ENCODE measurements at places on chromosomes 3 and 15.

- DNase-seq: no peak
Measured at GRCh38 chr3:157023226-157023625, 136.7 kb downstream of the CCNL1 start.

- DNase-seq: no peak
Measured at GRCh38 chr15:86855307-86856291, 775.9 kb downstream of the AGBL1 start.

DNA sequence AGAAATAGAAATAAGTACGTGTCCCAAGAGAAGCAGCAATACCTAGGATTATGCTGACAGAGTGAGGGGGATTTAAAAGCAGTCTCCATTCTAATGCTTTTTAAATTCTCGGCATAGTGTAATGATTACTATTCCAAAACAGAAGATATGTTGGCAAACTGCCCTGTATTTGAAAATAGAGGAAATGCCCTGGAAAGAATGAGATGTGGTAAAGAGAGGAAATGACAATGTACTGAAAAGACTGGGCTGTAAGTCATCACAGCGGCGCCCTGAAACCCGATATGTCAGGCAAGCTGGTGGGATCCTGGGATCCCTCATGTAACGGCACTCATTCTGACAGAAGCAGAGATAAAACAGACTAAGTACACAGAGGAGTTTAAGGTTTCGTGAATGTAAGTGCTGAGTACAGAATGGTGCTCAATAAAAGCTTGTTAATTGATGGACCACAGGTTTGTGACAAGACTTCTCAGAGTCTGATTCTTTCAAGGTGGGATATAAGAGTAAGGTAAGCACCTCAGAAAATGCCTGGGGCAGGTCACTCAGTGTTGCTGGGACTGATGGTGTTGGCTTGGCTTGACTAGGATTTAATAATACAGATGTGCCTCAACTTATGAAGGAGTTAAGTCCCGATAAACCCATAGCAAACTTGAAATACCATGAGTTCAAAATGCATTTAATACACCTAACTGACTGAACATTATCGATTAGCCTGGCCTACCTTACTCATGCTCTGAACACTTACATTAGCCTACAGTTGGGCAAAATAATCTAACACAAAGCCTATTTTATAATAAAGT lies 91.4 kb downstream of the NFKBIZ start:
- DNase-seq: peak; percentile 89

GRCh38 chr3:51146781-51147180 lies 238.3 kb upstream of the MANF start:
- DNase-seq: no peak

- no peak for DNase-seq
Measured at GRCh38 chr3:57681691-57682090, 11.2 kb downstream of the DENND6A start.

- DNase-seq: no peak
Measured at GRCh38 chr15:64383760-64384159, 2.5 kb upstream of the PCLAF start.

GRCh38 chr3:111702996-111703985 lies 108.1 kb upstream of the ZBED2 start:
- DNase-seq: no peak

GRCh38 chr15:80640531-80641121 lies 54.5 kb upstream of the ABHD17C start:
- DNase-seq: no peak

DNA sequence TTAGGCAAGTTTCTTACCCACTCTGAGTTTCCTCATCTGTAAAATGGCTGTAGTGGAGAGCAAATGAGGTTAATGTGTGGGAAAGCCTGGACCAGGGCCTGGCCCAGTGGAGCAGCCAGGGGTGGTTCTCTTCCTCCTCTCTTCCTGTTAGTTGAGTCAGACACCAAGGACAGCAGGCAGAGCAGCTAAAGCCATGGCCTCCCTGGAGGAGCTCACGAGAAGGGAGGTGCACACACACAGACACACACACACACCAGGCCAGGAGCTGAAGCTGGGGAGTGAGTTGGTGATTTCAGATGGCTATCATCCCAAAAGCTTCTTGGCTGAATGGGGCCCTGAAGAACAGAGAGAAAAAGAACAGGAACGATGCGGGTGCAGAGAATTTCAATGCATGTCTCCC lies 33.2 kb upstream of the TSPAN3 start:
- DNase-seq: no peak

GRCh38 chr15:91224755-91225380 lies 124.8 kb downstream of the SV2B start:
- no peak for DNase-seq

GRCh38 chr3:46998121-46998851 lies 18.8 kb downstream of the NBEAL2 start:
- no peak for DNase-seq

GRCh38 chr3:46713898-46714552 lies 3.6 kb downstream of the PRSS50 start:
- no peak for DNase-seq

- no peak for DNase-seq
Measured at GRCh38 chr3:181344331-181344730, 354.8 kb upstream of the DNAJC19 start.

DNA sequence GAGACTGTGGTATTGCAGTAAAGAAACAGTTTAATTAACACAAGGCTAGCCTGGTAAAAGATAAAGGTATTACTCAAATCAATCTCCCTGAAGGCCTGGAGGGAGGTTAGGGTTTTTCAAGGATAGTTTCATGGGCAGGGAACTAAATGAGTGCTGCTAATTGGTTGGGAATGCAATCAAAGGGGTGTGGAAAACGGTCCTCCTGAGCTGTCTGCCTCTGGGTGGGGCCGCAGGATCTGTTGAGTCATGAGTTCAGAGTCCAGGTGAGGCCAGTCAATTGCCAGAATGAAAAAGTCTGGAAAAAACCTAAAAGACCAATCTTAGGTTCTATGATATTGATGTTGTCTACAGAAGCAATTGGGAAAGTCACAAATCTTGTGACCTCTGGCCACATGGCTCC lies 293.2 kb downstream of the MCTP2 start:
- DNase-seq: no peak

DNA sequence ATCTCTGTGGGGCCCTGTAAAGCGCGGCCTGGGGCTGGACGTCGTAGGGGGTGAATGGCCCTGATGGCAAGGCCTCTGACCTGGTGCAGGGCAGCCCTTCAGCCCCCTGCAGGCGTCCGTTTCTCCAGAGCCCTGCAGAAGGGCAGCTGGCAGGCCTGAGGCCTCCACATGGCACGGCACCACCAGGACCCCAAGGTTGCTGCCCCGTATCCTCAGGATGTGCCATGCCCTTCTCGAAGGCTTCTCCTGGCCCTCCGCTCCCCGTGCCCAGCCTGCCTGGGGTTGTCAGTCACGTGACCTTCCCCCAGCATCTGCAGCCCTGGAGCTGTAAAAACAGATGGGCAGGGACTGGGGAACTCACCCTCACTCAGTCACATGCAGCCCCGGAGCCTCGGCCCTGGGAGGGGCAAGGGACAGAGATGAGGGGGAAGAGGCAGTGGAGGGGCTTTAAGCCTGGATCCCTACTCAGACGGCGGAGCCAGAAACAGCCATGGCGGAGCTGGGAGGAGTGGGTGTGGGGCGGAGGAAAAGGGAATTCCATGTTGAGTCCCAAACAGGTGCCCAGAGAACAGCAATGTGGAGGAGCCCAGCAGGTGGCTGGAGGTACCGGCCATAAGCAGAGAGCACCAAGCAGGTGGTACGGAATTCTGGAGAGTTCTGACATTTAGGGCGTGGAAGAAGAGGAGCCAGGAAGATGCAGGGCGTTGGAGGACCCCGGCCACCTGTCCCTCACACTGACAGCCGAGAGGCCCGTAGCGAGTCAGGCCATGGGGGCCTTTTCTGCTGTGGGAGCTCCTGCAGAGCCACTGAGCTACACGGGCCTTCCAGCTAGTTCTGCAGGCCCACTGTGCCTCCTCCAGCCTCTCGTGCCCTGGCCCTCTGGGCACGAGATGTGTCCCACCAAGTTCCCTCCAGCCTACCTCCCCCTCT lies 193.1 kb downstream of the XXYLT1 start:
- DNase-seq: no peak

- no peak for DNase-seq
Measured at GRCh38 chr3:188021041-188021440, 132.9 kb upstream of the LPP start.

DNA sequence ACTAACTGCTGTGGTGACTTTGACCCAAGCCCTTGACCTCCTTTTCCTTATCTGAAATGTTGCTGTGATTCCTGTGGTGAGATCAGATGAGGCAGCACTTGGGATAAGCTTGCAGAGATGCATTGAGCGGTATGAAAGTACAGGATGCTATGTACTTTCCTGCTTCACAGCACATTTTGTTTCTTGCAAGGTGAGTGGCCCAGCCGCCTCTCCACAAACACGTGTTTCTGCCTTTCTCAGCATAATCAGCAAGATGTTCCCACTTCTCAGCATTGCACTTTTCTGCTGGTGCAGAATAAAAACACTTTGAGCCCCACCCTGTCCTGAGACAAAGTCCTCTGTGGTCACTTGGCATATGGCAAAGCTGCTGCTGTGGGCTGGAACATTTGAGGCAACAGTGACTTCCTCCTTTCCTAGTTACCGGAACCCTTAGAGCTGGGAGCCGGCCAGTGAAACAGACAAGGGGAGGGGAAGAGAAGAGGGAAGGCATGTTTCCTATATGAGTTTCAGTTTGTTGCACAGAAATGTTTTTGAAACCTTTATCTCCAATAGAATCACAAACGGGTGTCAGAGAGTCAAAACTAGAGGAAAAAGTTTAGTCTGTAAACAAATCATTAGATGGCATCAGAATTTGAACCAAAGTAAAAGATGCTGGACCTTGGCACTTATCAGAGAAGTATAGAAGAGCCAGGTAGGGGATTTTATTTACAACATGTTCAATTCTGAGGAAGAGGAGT lies 5.0 kb downstream of the NUDT16 start:
- no peak for DNase-seq

- DNase-seq: no peak
Measured at GRCh38 chr3:14518893-14519292, 21.2 kb downstream of the GRIP2 start.

DNA sequence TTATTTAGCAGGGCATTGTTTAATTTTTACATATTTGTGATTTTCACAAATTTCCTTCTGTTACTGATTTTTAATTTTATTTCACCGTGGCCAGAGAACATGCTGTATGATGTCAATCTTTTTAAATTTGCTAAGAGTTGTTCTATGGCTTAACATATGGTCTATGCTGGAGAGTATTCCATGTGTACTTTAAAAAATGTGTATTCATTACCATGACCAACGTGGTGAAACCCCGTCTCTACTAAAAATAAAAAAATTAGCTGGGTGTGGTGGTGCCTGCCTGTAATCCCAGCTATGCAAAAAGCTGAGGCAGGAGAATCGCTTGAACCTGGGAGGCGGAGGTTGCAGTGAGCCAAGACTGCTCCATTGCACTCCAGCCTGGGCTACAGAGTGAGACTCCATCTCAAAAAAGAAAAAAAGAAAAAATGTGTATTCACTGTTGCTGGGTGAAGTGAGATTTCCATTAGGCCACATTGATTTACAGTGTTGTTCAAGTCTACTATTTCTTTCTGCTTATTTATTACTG lies 258.2 kb downstream of the EDEM1 start:
- no peak for DNase-seq

GRCh38 chr3:111035902-111036301 lies 35.7 kb upstream of the NECTIN3 start:
- no peak for DNase-seq

GRCh38 chr3:71074423-71074822 lies 509.1 kb downstream of the FOXP1 start:
- DNase-seq: no peak

DNA sequence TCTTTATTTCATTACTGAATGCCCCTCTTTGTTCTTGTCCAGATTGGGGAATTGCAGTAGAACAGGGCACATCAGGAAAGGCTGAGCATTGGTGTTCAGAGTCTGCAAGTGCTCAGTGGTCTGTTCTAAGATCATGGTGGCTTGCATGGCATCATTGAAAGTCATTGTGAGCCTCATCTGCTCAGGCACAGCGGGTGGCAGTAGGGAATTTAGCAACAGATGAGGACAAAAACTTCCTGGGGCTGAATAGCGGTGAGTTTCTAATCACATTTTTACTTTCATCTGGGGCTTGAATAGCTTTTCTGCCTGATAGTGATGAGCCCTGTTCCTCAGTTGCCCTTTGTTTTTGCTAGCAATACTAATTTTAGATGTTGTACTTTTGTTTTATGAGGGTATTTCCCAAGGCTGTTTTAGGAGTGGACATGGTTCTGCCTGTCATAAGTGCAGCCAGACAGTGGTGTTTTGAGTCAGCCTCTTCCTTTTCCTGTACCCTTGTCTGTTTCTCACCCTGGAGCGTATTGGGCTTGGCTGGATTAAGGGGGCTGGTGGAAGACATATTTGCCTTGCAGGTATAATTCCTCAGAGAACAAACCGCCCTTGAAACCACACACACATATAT lies 127.2 kb upstream of the IL12A start:
- no peak for DNase-seq

- peak; percentile 9 for DNase-seq
Measured at GRCh38 chr15:39860200-39860599, 59.9 kb downstream of the GPR176 start.

- no peak for DNase-seq
Measured at GRCh38 chr3:133827684-133828083, 22.1 kb downstream of the SRPRB start.

DNA sequence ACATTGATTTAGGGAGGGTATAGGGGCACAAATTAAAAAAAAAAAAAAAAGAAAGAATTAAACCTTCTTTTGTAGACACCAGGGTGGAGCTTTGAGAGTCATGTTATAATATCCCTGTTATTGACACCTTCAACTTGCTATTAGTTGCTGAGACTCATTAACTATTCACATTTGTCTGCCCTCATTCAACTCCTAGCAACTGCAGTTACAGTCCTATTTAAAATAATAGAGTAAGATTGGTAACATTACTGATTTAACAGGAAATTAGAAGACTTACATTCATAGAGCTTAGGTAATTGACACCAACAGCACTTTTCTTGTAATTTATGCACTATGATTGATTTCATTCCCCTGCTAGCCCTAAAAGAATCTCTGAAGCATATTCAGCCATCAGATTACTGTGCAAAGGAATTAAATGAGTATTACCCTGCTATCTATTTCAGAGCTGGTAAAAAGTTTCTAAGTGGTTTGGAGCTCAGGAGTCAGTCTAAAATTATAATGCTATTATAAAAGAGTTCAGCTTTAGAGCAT lies 148.8 kb upstream of the TBL1XR1 start:
- no peak for DNase-seq

Data from fibroblast of the conjunctiva (primary cell).